Activated CD4-positive, alpha-beta T cell treated with anti-CD3 and anti-CD28 coated beads for 1 hour (primary cell): ENCODE measurements at places on chromosomes 7 and 10.

DNA sequence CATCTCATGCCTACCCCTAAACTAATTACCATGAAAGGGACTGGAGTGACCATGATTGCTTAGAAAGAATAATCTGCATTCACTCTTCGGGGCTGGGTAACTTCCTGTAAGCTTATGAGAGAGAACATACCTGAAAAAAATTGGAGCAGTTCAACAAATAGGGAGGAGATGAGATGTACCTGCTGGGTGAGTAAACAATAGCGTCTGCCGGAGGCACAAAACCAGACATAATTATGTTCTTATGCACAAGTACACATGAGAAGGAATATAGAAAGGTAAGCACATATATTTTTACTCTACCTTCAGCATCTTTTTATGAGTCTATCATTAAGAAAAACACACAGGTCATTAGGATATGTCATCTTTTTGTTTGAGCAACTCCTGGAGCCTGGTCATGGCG, 224.6 kb upstream of the FERD3L start:
- no peak for DNase-seq

DNA sequence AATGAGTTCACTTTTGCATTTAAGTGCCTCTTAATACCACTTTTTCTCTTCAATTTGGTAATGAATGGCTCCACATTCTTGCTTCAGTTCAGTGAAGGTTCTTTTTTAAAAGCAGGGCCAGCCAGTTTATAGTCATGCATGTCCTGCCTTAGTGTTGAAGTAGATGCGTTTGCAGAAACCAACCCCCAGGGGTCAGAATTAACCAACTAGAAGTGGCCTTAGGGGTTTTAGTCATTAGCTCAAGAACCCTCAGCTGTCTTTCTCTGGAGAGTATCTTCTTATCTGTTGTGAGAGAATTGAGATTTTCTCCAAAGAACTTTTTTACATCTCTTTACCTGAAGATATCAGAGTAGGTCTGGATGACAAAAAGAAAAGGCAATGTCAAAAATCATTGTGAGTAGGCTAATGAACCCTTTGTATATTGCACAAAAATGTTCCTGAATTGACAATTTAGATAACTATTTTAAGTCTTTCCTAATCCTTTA, 82.2 kb downstream of the PIK3CG start:
- DNase-seq = no peak

- DNase-seq = no peak
Observed at GRCh38 chr7:84291756-84292155, 97.2 kb upstream of the SEMA3A start.

DNA sequence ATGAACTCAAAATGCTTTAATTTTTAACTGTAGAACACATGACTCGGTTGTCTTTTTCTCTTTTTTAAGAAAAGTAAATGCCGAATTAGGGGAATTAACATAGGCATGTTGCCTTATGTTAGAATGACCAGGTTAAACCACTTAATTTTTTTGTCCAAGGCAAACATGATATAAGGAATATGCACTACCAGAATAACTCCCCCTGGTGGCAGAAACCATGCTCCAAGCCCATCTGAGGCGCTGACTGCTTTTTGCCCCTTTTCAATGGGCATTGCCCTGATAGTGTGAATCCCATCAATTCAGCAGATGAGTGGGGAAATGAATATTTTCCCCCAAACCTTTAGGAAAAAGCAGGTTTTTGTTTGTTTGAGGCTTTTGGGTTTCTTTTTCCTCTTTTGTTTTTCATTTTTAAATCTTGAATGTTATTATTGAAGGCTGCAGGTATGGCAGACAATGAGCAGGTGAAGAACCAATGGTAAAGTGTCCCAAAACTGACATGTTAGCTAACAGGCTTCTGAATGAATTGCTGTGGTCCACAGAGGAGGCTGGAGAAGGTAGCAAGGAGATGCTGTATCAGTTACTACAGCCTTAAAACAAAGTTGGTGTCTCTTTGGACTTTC, 284.3 kb downstream of the SORCS3 start:
- no peak for DNase-seq

- DNase-seq = no peak
Observed at GRCh38 chr7:5711409-5711808, 70.1 kb downstream of the RNF216 start.

- DNase-seq = no peak
Observed at GRCh38 chr7:26112203-26112740, 39.7 kb upstream of the NFE2L3 start.

DNA sequence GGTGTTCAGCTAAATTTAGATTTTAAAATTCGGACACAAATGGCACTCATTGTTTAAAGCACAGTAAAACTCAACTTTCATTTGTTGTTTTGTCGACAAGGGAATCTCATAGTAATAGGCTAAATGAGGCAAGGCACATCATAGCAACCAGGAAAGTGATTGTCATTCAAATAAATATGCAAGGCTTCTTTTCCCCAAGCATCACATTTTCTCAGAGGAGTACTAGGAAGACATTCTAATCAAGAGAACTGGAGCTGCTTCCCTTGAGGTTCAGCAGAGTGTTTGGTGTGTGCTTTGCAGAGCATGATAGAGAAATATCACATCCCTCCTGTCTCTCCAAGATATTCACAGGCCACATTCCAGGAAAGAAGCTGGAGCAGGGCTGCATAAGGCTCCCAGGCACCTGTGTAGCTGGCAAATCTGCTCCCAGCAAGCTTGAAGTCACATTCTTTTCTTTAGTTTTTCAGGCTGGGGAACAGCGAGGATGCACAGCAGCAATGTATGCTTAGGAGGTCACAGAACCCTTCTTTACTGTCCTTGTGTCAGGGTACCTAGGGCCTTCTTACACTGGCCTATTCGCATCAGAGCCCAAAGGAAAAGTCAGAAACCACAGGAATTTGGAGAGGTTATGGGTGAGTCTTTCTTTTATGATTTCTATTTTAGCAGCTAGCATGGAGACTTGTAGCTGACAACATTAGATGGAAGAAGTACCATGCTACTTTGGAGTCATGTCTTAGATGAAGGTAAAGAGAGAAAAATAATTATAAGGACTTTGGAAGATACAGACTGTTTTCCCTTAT, 95.9 kb upstream of the HDAC9 start:
- DNase-seq = no peak

DNA sequence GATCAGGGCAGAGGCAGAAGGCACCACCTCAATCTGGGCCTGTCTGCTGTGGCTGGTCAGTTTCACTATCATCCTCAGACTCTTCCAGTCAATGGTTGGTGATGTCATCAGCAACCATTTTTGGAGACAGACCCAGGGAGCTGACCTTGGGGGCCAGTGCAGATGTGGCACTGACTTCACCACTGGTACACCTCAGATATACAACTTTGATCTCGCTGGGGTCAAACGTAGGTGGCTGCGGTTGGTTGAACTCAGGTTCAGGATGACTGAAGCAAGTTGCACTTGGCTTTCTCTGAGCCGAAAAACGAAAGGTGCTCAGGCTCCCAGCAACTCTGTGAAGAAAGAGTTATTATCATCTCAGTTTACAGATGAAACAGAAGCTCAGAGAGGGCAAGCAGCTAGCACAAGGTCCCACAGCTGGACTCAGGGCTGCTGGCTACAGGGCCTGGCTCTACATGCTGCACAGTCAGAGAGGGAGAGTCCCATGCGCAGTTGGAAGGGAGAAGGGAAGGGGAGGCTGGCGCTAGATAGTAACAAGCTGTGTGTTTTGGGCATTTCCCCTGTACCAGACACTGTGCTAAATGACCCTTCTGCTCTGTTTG, 27.2 kb downstream of the ANKRD16 start:
- DNase-seq = no peak
